ENCODE measurements at places on chromosomes 12 and 14. TPM values are rescaled to one million over a fixed set of nuclear protein-coding genes. Genes with fewer than 3 reads are reported as not detected.

The FSCB gene
- total RNA-seq: not detected

The MFAP5 gene
- total RNA-seq: not detected

The ACYP1 gene
- total RNA-seq: 42.8 TPM

DNA sequence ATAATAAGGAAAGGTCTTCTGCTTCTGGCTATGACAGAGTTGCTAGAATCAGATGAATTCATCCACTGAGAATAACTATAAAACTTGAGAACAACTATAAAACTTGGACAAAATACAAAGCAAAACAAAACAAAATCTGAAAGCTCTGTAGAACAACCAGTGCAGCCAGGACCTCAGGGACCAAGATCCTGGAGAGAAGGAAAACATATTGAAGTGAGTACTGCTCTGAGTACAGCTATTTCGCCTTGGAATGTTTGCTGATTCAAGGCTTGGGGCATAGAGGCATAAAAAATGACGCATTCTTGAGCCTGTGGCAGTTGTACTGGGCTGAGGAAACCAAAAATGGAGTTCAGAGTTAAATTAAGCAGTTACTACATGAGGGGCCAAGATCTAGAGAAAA, 21.7 kb downstream of the FOXA1 start:
- no peak for DNase-seq

The CRACR2A gene
- total RNA-seq: 24.6 TPM

- no peak for DNase-seq
Measured at GRCh38 chr14:51776102-51776894, 84.1 kb upstream of the GNG2 start.

DNA sequence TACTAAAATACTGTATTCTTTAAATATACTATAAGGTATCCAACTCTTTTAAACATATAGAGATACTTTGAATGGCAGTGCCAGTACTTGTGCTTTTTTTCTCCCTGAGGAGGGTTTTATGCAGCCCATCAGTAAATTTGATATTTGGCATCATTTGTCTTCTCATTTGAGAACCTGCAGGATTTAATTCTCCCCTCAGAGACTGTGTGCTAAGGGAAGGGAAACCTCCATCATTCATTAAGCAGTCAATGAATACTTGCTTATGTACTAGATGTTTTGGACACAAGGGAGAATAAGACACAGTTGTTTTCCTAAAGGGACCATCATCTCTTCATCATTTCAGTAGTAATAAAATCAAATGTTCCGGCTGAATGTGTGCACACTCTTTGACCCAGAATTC, 40.8 kb downstream of the FRS2 start:
- DNase-seq: no peak

DNA sequence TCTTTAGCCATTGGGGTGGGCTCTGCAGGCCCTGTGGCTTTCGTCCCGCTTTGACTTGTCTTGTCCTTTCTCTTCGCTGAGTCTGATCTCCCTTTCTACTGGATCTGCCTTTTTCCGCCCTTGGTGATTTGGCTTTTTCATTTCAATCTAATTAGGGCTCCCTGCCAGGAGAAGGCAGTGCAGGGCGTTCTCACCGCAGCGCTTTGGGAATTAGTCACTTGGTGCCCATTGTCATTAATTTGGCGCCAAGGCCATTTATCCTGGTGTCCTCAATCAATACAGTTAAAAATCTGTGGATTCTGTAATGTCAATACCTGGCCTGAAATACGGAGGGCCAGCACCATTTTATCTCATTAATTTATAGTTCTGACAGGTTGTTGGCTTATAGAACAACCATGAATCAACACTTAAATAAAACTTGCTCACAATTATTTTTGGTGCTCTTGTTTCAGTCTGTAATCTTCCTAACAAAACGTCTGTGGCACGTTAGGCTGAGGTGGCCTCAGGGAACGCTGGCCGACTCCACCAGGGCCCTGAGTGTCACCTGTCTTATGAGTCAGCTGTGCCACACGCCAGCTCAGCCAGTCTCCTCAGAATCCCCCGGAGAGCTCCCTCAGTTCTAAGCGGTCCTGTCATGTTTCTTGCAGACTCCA, 115.7 kb downstream of the BEGAIN start:
- DNase-seq: no peak

- no peak for DNase-seq
Measured at GRCh38 chr14:98684468-98684867, 587.5 kb downstream of the BCL11B start.

DNA sequence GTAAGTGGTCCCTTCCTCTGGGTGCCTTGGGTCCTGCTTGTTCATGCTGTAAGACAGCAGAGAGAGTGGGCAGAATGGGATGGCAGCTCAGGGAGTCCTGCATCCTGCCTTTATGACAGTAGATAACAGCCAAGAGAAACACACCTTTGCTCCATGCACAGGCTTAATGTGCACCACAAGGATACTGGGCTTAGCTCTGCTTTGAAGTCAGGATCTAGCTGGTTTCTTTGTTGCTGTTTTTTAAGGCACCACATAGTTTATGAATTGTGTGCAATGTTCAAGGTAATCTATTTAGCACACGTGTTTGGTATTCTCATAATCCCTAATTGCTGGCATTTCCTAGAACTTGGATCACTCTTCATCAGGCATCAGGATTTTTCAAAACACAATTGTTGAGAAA, 239.5 kb upstream of the DCN start:
- no peak for DNase-seq

DNA sequence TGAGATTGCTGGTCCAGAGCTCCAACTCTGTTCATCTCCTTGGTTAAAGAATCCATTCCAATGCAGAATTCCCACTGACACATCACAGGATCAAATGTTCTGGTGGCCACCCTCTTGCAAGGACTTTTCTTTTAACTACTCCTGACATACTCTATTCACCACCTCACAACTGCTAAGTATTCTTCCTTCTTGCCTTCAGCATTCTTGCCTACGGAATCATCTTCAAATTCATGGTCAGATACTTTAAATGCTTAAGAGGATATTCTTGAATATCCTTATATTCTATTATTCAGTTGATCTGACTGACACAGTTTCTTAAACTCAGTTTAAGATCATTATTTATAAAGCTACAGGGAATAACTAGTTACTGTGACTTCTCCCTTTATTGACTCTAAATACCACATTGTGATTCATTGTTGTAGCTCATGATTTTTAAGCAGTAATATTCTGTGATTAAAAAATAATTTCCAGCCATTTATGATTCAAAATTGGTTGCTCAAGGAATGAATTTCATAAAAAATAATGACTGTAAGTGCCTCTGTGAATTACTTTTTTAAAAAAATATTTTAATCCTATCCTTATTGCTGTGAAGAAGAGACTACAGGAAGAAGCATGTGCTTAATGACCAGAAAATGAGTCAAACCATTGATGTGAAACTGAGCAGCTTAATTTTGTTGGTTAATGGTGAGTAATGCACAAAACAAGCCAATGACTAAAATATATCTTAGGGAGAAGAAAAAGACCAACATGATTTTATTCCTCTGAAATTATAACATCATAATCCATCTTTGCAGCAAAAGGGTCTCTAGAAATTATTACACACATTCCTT, 207.1 kb downstream of the PIK3C2G start:
- DNase-seq: no peak

The NTS gene
- not detected for total RNA-seq

- no peak for DNase-seq
Measured at GRCh38 chr12:116684891-116685290, 53.0 kb downstream of the SPRING1 start.

DNA sequence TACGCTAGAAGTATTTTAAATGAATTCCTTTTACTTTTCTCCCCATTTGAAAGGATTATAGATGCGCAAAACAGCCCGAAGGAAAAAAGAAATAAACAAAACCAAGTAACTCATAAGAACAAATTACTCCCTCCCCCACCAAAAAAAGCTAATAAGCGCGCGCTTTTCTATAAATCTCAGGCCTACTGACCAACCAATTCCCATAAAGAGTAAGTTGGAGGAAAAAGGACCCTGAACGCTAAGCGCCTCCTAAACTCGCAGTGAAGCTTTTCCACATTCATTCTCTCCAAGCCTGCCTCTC, 588 bp downstream of the MBIP start:
- no peak for DNase-seq

GRCh38 chr12:67245571-67245970, 23.6 kb upstream of the CAND1 start:
- DNase-seq: no peak

GRCh38 chr12:170371-171225, 43.4 kb downstream of the SLC6A12 start:
- no peak for DNase-seq

- DNase-seq: no peak
Measured at GRCh38 chr14:64434528-64434927, 30.8 kb upstream of the AKAP5 start.

- DNase-seq: no peak
Measured at GRCh38 chr12:40819436-40820108, 127.3 kb downstream of the CNTN1 start.

GRCh38 chr12:89993632-89994031, 285.0 kb upstream of the ATP2B1 start:
- DNase-seq: no peak

DNA sequence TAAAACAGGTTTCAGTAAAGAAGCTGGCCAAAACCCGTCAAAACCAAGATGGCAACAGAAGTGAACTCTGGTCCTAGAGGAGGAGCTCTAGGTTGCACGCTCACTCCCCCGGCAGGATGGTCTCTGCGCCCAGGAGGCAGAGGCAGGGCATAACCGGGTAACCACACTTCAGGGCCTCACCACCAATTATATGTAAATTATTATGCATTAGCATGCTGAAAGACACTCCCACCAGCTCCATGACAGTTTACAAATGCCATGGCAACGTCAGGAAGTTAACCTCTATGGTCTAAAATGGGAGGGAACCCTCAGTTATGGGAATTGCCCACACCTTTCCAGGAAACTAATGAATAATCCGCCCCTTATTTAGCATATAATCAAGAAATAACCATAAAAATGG, 20.1 kb upstream of the SLC6A12 start:
- DNase-seq: no peak

DNA sequence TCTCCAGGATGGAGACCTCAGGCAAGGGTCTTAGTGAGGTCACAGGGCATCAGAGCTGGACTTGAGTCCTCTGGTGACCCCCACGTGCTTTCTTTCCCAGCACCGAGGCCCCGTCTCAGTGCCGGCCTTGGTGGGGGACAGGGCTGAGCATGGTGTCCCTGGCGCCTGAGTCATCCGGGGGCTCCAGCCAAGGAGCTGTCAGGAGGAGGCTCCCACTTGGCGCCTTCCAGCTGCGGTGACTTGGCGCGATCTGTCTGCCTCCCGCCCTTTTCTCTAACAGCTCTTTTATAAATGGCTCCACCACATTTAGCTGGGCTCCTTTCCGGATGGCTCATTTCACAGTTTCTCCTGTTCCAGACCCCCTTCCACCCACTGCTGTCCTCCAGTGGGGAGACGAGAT, 60.4 kb downstream of the PRMT8 start:
- no peak for DNase-seq

DNA sequence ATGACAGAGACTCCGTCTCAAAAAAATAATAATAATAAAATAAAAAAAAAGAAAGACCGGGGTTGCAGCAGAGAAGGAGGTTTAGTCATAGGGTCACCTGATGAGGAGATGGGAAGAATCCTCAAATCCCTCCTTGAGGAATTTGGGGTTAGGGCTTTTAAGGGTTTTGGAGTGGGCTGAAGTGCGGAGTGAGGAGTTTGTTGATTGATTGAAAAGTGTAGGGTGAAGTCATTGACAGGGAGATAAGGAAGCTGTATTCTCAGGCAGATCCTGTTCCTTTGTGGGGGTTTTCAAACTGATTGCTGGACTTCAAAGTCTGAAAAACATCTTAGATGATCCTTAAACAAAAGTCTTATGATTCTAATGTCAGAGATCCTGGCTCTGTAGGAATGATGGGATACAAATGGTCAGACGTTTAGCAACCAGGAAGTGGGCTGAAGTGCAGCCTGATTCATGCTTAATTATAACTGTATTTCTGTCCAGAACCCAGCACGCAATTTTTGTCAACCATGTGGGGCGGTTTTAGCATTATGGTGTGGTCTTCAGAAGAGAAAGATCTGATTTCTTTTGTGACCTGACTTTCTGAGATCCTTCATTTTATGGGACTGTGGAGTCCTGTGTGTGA, 16.0 kb downstream of the FNTB start:
- DNase-seq: no peak

- DNase-seq: no peak
Measured at GRCh38 chr12:113929312-113929989, 36.7 kb downstream of the RBM19 start.

DNA sequence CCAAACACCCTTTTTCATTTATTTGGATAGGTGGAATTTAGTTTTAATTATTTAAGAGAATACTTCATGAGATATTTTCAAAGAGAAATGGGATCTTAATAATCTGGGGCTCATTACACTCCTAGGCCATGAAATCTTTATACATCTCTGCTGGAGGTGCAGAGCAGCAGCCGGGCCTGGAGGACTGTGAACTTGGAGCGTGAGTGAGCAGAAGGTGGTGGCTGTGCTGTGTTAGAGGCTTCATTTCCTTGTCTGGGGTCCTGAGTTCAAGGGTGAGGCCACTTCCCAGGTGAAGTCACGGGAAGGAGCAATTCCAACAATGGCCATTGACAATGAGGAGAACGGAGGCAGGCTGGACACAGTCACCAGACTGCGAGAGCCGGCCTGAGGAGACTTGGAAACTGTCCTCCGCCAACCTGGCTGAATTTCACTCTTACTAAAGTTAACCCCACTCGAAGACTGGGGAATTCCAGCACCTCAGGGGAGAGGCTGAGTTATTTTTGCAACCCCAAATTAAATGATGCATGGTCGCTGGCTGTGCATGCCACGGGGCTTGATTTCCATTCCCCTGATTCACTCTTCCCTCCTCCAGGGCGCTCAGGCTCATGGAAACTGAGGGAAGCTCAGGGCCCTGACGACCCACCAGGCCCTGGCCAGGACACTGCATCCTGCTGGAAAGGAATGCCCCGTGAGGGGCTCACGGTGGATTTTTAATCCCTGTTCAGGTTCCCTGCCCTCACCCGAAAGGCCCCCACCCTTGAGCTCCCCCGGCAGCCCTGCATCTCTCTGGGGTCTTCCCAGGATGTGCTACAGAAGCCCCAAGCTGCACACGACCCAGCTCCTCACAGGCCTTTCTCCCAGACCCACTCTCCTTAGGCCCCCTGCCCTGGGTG, 22.6 kb upstream of the TRAF3 start:
- DNase-seq: no peak

The ACSS3 gene
- total RNA-seq: not detected

- DNase-seq: no peak
Measured at GRCh38 chr12:115895247-115895646, 382.2 kb downstream of the MED13L start.

DNA sequence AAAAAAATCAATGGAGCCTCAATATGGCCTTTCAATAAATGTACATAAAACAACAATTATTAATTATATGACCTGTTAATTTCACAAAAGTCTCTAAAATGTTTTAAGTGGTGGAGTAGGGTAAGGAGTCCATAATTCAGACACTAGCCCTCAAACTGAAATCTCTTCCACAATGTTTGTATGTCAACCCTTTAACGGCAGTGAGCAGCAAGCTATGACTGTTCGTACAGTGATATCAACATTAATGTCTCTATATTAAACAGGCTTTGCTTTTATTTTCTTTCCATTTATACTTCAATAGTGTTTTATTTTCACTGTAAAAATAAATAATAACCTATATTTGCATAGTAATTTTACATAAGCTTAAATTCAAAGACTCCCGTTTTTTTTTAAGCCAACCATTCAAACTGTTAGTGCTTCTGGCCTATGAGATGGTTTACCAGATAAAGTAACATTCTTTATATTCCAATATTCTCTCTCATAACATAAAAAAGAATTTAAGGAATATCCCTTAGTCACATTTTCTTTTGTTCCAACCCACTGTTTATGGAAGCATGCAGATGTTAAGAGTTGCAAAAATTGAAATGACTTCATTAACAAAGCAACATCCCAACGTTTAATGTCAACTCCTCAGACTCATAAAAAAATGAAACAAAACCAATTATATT, 2.3 kb downstream of the CDK17 start:
- DNase-seq: no peak

The AQP6 gene
- not detected for total RNA-seq

The SELPLG gene
- 52.1 TPM for total RNA-seq

The KCNC2 gene
- total RNA-seq: not detected

The MYH7 gene
- total RNA-seq: 0.02 TPM
